ENCODE measurements at places on chromosomes 3 and 15. TPM values are rescaled to one million over a fixed set of nuclear protein-coding genes. Genes with fewer than 3 reads are reported as not detected.

FXR1 gene
- 174 TPM for total RNA-seq

FANCD2OS gene
- not detected for total RNA-seq

CX3CR1 gene
- 0.14 TPM for total RNA-seq

LRRK1 gene
- total RNA-seq: 0.60 TPM

VGLL4 gene
- total RNA-seq: 10.5 TPM

Measured in CD4-positive, alpha-beta T cell (primary cell).